Stimulated activated CD4-positive, alpha-beta T cell treated with anti-CD3 and anti-CD28 coated beads, TNF-alpha, amount 100 ng/mL, for 24 hours (primary cell): ENCODE measurements at places on chromosomes 12 and 14.

DNA sequence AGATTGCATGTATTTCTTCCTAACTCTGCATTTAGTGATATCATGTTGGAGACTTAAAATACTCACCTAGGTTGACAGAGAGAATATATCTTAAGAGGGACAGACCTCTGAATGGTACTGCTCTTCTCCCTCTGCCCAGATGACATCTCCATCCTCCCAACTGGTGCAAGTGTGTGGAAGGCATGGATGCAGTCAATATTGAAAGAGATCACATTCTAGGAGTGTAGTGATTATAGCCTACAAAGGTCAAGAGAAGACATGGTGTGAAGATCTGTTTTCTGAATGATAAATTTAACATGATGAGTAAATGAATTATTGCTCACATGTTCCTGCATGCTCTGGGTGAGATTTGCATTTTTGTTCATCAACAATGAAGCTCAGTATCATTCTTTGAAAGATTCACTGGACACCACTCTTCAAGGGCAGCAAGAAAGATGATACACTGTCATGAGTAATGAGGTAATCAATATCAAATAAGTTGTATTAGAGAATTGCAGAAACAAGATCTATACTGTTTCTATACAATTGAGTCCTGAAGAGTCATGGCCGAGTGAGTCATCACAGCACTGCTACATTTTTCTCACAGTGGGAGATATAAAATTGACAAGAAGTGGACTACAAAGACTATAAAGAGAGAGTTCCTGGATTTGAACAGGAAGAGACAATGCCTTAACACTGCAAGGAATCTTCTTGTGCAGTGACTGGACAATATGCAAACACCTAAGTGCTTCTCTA is 183.3 kb upstream of the KRR1 start:
- no peak for DNase-seq

DNA sequence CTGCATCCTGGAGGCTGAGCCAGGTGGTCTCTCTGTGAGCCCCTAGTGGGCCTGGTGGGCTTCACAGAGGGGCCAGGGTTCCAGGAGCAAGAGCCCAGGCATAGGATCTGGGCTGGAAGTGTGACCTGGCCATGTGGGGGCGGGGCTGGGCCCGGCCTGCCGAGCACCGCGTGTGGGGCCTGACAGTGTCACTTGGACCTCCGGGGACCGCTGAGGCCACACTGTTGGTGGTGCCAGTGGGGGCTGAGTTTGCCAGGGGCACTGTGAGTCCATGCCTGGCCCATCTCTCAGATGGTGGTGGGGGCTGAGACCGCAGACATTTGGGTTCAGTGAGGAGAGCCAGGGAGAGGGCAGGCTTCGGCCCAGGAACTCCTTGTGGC is 5.2 kb downstream of the FBRSL1 start:
- DNase-seq = no peak

GRCh38 chr12:29797565-29798355 is 14.0 kb upstream of the TMTC1 start:
- DNase-seq = no peak

DNA sequence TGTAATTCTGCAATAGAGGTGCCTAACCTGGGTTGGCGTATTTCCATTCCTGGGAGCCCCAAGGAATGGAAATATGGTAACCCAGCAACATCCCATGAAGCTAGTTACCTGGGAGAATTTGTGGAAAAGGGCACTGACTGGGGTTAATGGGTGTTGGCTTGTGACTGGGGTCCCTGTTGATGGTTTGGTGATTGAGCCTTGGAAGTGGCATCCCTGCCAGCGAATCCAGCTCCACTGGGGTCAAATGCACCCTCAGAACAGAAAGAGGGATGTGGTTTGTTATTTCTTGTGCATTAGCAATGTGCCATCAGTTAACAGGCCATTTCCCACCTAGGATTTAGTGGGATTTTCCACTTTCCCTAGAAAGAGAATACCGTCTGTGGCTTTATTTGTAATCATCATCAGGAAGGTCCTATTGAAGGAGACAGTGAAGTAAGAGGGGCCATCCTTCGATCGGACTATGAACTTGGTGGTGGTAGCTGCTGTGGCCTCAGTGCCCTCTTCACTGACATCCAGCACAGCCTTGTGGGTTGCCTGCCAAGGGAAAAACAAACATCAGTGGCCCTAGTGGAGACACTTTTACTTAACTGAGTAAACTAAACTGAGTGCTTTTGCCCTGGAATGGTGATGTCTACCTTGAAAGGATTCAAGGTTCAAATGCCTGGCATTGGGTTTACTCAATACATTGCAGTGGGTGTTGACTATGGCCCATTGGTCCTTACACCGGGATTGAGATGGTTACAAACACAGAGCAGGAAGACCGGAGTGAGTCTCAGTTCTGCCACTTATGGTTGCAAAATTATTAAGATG is 10.4 kb upstream of the SERPINA11 start:
- no peak for DNase-seq

GRCh38 chr14:24195186-24196070 is at the start of gene TM9SF1:
TSS of gene TM9SF1 (minus strand) at chr14:24195441. CDS start at chr14:24195019, 422 bp downstream.
- peak; percentile 70 for DNase-seq

GRCh38 chr12:120010661-120011230 is 21.7 kb downstream of the BICDL1 start:
- DNase-seq = no peak

GRCh38 chr12:28424965-28425364 is 234.7 kb downstream of the CCDC91 start:
- no peak for DNase-seq

DNA sequence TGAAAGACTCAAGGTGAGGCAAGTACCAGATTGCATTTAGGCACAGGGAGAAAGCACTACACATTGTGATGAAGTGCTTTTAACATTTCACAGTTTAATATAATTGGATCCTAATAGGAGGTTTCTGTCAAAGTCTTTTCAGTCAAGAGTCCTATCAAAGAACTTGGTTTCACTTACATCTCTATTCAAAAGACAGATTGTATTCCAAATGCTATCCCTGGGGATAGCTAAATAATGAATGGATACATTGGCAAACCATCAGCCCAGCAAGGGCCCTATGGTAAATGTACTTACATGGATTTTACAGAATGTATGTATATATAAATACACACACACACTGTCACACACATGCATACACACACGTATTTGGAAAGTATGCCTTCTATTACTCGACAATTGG is 655.5 kb upstream of the FLRT2 start:
- DNase-seq = no peak

GRCh38 chr12:100164153-100164704 is 21.6 kb upstream of the BLTP3B start:
- no peak for DNase-seq

GRCh38 chr12:132026796-132027500 is 77.2 kb downstream of the EP400 start:
- no peak for DNase-seq

- no peak for DNase-seq
Observed at GRCh38 chr14:61151251-61151650, 129.9 kb downstream of the TMEM30B start.

DNA sequence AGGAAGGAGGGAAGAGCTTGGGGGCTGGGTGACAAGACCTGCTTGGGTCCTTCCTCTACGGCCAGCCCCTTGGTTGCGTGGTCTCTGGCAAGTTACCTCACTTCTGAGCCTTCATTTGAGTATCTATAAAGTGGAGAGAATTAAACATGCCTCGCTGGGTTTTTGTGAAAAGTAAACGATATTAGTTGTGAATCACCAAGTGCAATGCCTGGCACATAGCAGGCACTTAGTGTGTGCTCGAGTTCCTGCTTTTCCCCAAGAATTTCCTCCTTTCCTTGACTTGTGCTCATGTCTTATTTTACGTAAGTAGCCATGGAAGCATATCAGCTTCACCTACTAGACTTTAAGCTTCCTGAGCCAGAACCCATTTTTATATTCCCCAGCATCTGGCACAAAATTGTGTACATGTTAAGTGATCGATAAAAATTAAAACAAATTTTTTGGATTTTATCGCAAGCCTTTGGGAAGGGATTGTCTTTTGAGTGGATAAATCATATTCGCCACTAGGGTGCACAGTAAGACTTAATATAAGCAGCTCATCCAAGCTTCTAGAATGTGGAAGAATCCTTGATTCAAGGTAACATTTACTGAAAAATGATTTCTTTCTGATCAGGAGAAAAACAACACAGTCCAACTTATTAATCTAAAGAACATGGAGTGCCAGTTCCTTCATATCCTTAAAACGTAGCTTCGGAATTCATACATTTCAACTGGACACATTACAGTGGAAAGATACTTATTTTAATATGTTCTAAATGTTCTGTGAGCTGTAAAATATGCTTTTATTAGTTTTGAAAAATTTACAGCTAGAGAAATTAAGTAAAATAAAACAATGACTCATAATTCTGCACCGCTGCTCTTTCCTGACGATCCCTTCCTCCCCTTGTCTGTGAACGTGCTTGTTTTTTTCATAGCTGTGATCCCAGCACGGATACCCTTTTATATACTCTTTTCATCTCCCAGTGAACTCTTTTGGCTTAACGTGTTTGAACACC is 62.0 kb downstream of the SLC25A47 start:
- no peak for DNase-seq

DNA sequence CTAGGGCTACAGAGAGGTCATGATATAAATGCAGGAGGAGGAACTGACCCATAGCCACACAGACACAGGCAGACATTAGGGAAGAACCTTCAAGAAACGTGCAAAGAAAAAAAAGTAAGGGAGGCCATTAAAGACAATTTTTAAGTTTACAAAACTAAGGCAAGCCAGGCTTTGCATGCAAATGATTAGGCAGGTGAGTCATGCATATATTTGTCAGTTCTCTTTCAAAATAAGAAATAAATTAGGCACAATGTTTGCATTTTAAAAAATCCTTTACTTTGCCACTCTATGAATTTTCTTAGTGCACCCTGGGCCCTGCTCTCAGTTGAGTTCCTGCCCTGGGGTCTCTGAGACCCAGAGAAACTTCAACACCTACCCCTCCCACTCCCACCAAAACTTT is 75.0 kb downstream of the PRMT8 start:
- no peak for DNase-seq

DNA sequence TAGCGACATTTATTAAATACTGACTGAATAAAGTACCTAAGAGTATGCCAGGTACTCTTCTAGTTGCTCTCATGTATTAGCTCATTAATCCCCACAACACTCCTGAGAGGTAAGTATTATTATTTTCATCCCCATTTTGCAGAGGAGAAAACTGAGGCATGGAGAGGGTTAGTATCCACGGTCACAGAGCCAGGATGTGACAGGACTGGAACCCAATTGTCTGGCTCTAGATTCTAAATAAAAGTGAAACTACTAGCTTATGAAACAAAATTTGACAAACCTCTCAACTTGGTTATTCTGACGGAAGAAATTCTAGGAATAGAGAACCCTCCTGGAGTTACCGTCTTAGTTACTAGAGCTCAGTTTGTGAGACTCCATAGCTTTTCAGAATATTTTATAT is 112.2 kb downstream of the CHST11 start:
- no peak for DNase-seq

DNA sequence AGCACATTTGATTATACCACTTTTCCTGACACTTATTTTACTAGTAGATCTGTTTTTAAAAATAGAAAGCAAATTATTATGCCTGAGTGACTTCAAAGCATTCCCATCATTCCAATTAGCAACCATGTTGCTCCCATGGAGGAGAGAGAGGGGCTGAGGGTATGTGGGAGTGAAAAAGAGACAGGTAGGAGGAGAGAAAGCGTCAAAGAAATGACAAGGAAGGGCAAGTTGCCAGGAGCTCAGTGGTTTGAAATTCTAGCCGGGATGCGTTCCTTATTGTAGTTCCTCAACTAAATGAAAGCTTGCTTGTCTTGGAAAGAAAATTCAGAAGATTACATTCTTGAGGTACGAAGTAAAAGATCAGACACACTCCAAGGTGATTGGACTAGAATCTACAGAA is 92.4 kb upstream of the PKP2 start:
- DNase-seq = no peak

GRCh38 chr14:77094672-77095284 is 3.3 kb upstream of the CIPC start:
- DNase-seq = peak; percentile 55

- no peak for DNase-seq
Observed at GRCh38 chr14:99168330-99168729, 103.7 kb downstream of the BCL11B start.

GRCh38 chr12:6635375-6635855 is 344 bp downstream of the LPAR5 start:
- DNase-seq = no peak

DNA sequence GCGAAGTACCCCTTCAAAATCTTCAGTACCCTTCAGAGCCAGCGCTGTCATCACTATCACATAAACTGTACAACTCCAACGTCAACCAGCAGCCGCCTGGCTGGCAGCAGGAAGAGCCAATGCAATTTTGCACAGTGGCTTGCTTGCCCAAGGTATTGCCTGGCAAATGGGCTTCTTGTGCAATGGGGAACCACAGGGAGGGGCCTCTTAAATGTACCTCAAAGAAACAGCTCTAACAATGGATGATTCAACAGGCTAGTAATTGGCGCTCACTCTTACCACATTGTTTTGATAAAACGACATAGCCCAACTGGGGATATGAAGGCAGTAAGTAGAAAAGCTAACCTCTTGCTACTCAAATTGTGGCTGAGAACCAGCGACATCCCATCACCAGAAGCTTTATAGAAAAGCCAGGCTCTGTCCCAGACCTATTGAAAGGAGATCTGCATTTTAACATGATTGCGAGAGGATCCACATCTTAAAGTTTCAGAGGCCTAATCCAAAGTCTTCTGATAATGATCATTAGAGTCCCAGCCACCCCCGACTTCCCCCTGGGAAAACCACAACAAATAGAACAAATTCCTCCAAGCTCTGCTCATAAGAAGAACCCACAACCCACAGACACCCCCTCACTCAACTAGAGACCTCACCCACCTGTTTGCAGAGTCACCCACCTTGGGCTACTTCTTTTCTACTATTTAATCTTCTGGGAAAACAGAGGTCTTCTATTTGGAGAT is 125.3 kb upstream of the HIF1A start:
- no peak for DNase-seq

DNA sequence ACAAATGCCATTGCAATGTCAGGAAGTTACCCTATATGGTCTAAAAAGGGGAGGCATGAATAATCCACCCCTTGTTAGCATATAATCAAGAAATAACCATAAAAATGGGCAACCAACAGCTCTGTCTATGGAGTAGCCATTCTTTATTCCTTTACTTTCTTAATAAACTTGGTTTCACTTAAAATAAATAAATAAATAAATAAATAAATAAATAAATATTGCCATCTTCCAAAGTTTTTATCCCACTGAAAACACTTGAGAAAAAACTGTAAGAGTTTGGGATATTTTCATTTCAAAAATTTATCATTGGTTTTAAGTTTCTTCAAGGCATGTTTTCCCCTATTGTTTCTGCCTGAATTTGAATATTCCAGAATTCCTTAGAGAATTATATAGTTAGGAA is 89.8 kb downstream of the SYT10 start:
- DNase-seq = no peak

GRCh38 chr12:32089586-32089985 is 17.1 kb upstream of the BICD1 start:
- DNase-seq = no peak

- DNase-seq = no peak
Observed at GRCh38 chr14:32897698-32898064, 41.0 kb upstream of the NPAS3 start.

- DNase-seq = no peak
Observed at GRCh38 chr12:131729254-131729955, 18.5 kb downstream of the SFSWAP start.
